ENCODE measurements at places on chromosomes 4 and X.

DNA sequence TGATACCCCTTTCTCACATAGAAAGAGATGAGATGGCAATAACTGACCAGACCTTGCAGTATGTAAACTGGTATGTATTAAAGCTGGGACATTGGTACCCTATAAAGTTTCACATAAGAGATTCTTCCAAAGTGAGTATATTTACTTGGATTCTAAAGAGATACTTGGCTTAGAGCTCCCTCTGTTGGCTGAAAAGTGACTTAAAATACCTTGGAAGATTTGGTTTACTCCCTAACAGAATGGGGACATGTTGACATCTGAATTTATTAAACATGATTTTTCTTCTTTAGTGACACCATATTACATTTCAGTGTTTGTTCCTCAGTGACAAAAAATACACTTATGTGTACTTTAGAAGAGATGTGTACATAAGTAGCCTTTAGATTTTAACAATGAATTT is 47.9 kb upstream of the RGN start:
- DNase-seq: no peak

DNA sequence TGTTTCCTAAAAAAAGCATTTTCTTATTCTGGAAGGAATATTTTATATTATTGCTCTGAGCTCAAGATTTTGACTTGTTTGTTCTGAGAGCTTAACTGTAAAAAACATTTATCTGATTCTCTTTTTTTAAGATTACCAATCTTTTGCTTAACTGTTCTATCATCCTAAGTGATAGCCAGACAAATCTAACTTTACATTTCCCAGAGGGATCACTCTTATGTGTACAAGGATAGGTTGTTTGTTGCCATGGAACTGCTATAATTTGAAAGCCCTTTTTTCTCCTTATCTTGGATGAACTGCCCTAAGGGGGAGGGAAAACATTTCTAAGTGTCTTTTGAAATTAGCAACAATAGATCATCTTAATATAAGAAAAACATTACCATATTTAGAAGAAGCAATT is 494.7 kb downstream of the TRAM1L1 start:
- DNase-seq: no peak

DNA sequence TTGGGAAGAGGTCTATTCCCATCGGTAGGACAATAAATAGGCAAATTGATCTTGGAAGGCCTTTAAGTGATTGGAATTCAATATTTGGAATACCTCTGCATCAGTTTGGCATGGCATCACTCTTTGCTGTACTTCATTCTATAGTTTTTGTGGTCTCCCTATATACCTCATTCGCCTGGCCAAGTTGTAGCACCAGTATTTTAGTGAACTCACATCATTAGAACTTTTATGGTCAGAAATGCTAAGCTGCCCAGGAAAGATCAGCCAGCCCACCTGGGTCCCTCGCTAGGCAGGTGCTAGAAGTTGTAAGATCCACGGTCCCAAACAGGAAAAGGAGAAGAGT is 40.3 kb downstream of the ZCCHC13 start:
- no peak for DNase-seq

DNA sequence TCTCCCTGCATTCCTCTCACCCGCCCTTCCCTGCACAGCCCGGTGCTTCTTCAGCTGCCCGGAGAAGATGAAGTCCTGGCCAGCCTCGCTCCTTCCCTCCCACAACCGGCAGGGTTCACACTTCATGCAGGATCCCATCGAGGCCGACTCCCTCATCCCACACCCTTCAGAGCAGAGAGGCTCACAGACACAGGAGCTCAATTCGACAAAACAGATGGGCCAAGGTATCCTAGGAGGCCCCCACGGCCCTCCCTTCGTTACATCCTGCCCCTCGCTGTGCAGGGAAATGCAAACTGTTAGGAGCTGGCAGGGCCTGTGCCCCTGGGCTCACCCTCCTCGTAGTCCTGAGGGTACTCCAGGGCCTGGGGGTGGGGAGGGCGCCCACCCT is 238.1 kb downstream of the DHRSX start:
- no peak for DNase-seq

- no peak for DNase-seq
Observed at GRCh38 chr4:15920723-15921591, 17.6 kb downstream of the FGFBP1 start.

- DNase-seq: no peak
Observed at GRCh38 chrX:16202943-16203342, 35.7 kb downstream of the MAGEB17 start.

DNA sequence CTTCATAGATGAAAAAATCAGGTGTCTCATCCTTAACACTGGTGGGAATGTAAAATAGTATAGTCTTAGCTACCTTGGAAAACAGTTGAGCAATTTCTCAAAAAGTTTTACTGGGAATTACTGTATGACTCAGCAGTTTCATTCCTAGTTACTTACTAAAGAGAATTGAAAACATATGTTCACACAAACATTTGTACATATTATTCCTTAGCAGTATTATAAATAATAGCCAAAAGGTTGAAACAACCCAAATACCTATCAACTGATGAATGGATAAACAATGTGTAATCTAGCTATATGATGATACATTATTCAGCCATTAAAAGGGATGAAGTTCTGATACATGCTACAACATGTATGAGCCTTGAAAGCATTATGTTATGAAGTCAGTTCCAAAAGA is 41.7 kb downstream of the RBM46 start:
- no peak for DNase-seq

GRCh38 chr4:79253168-79253567 is 72.7 kb downstream of the NAA11 start:
- DNase-seq: no peak

- no peak for DNase-seq
Observed at GRCh38 chrX:154429711-154430110, 1.2 kb downstream of the ATP6AP1 start.

GRCh38 chrX:40150503-40150902 is 52.7 kb upstream of the BCOR start:
- no peak for DNase-seq

DNA sequence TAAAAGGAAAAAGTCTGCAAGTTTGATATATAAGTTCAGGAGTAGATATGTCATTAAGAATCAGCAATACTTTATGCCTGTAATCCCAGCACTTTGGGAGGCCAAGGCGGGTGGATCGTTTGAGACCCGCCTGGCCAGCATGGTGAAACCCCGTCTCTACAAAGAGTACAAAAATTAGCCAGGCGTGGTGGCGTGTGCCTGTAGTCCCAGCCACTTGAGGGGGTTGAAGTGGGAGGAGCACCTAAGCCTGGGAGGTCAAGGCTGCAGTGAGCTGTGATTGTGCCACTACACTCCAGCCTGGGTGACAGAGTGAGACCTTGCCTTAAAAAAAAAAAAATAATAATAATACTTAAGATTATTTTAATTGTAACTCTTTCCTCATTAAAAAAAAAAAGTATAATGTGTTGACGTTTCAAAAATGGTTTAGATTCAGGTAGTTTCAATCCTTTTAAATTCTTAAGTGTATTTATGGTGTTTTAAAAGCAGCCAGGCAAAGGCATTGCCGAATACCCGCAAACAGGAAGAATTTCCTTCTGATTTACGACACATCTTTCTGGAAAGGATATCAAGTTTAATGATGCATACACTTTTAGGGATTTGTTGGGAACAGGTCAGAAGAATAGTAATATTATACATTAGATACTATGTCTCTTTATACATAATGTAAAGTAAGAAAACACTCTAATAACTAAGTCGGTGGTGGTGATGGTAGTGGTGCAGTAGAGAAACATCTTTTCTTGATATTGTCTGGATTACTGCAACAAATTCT is 80.9 kb downstream of the KDM6A start:
- DNase-seq: no peak

DNA sequence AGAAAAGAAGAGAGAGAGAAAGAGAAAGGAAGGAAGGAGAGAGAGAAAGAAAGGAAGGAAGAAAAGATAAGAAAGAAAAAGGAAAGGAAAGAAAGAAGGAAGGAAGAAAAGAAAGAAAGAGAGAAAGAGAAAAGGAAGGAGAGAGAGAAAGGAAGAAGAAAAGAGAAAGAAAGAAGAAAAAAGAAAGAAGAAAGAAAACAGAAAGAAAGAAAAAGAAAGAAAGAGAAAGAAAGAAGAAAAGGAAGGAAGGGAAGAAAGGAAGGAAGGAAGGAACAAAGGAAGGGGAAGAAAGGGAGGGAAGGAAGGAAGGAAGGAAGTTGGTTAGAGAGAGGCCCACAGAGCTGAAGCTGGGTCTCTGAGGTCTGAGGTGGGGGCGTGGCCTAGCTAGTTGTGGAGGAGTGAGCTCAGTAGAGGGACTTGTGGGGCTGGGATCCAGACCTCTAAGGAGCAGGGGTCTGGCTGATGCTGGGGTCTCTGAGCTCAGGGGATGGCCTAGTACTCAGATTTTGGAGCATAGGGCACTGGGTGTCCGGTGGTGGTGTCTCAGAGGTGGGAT is 27.1 kb upstream of the PDZD4 start:
- DNase-seq: no peak

DNA sequence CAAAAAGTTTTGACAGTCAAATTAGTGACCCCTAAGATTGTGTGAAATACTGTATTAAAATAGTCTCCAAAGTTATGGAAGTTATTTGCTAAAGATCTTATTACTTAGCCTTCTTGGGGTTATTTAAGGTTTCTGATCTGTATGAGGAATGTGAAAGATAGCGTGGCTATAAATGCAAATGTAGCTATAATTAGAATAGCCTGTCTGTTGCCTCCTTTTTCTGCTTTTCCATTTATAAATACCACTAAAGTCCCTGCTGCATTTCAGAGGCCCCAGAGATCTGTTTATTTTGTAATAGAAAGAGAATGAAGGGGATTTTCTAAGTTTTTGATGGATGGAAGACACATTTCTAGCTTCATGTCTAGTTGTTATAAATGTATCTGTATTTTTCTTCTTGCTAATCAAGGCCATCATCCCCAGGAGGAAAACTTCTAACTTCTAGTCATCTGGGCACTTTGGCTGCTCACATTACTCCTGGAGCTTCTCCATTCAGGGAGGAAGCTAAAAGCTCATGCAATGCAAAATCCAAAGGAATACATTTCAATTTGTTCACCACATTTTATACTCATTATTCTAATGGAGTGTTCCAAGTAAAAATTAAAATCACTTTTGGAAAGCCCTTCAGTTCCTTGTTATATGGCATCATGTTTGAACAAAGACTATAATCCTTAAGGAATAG is 73.9 kb downstream of the INTS12 start:
- DNase-seq: no peak

GRCh38 chr4:153572609-153573008 is 106.4 kb downstream of the TMEM131L start:
- no peak for DNase-seq

DNA sequence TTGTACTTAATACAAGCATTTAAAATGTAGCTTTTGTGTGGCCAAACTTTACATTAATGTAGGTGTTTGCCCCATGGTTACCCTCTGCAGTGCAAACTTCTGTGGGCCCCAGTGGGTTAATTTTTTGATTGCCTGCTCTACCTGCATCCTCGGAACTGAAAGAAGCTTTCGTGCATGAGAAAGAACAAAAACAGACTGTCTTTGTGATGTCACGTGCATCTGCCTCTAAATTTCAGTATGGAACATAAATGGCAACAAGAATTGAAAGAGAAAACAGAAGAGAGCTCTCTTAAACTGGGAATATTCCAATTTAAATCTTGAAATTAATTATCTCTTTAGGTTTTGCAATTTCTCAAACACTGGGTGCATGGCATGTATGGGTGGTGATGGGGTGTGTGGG is 182.4 kb upstream of the LCORL start:
- no peak for DNase-seq

DNA sequence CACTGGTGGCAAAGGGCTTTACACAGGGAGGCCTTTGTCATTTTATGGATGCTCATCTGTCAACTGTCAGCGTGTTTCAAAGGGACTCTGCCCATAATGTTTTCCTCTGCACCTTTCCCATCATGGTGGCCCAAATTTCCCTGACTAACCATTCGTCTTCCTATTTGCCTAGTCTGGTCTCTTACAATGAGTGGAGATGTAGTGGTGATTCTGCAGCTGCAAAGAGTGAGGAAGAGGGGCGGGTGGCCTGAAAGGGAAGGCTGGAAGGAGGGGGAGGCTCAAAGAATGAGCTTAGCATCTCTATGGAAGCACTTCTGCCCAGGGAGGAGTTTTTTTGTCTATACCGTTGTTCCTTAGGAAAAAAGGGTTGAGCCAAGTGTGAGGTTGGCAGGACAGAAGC is 447.5 kb downstream of the NKX6-1 start:
- no peak for DNase-seq

DNA sequence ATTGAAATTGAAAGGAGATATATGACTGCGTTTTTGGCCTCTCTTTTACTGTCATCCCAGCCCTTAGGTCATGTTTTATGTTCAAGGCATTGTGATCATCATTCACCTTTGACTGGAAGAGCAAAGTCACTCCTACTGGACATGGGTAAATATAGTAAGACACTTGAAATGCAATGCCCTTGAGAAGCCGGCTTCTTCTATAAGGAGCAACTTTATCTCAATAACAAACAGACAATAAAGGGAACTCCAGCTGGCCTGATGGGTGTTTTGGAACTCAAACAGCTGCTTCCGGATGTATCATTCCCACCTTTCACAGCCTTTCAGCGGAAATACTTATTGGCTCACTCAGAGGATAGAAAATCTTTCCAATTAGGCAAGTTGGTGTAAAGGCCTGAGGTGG is 65.1 kb upstream of the C4orf54 start:
- no peak for DNase-seq

GRCh38 chrX:41721590-41721989 is 2.4 kb upstream of the GPR82 start:
- DNase-seq: no peak

DNA sequence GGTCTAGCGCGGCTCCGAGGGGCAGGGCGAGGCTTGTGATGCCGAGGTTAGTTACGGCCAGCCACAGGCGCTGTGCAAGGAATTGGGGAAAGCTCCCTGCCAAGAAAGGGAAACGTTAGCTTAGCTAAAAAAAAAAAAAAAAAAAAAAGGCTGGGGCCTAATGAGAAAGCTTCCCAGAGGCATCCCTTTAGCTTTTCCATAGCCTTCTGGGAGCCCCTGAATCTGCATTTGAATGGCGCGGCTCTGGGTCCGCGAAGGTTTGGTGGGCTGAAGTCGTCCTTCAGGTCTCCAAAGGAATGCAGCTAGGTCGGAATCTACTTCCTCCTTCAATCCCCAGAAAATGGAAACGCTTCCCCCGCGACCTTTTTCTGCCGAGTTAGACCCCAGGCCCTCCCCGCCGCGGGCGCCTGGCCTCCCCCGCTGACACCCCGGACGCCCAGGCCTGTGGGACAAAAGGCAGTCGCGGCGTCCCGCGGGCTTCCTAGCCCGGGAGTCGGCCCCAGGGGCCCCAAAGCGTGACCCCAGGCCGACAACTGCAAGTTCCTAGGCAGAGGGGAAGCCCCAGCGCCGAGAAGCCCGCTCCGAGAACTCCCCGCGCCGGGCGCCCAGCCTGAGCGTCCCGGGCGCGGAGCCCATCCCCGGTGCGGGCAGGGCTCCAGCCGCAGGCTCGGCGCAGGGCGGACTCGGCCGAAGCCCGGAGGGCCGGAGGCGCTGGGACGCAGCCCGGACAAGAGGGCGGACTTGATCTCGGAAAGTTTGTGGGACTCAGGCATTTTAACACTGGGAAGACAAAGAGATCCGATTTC is 605 bp upstream of the FAT1 start:
- no peak for DNase-seq

- no peak for DNase-seq
Observed at GRCh38 chr4:115113506-115114106, at the start of gene NDST4. TSS of gene NDST4 (minus strand) at chr4:115113620. CDS start at chr4:115077036, 36,584 bp downstream.

GRCh38 chr4:119030536-119030890 is 105.1 kb upstream of the MYOZ2 start:
- DNase-seq: no peak

- DNase-seq: no peak
Observed at GRCh38 chr4:86948276-86948675, 13.5 kb downstream of the AFF1 start.

All from stimulated activated CD8-positive, alpha-beta memory T cell treated with anti-CD3 and anti-CD28 coated beads, Interleukin-4, amount 100 ng/mL, for 1 hour (primary cell).